ENCODE measurements at places on chromosomes 3 and 15.
A peak's percentile ranks its signal among the peaks of the same experiment; 100 is the strongest.

DNA sequence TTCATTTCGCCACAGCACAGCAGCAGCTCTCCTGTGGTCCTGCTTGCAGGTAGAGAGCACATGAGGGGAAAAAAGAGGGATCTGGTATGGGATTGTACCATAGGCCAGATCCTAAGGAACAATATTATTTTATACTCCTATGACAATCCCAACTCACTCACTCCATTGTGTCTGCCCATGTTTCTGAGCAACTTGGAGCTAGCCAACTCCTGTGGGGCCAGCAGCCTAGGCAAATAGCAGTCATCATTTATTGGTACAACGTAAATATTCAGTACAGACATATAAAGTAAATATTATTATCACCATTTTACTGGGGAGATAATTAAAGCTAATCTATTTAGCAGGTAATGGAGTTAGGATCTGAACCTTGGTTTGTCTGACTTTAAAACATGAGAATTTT is 148.4 kb downstream of the MECOM start:
- no peak for DNase-seq

DNA sequence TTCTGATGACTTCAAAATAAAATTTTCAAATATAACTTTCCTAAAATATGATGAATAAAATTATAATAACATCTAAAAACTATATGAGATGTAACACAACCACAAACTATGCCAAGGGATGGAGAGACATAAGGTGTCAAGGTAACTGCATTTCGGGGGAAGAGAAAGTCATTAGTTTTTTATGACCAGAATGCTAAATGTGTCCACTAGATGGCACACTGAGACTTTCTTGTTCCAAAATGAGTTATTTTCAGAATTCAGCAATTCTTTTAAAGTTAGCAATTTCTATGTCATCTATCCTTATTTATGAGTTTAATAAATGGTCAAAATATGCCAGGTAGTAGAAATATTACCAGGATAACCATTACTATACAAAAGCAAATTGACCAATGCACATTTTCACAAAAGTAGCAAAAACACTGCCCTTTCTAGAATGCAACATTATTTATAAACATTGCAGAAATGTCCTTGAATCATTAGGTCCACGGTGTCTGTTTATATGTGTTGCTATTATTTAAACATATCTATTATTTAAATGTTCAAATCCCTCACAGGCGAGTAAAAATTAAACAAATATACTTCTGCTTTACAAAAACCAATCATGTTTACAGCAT is 374.2 kb downstream of the PLCL2 start:
- peak; percentile 46 for DNase-seq

GRCh38 chr15:90460142-90460824 is 69.4 kb upstream of the CRTC3 start:
- DNase-seq, result no peak

DNA sequence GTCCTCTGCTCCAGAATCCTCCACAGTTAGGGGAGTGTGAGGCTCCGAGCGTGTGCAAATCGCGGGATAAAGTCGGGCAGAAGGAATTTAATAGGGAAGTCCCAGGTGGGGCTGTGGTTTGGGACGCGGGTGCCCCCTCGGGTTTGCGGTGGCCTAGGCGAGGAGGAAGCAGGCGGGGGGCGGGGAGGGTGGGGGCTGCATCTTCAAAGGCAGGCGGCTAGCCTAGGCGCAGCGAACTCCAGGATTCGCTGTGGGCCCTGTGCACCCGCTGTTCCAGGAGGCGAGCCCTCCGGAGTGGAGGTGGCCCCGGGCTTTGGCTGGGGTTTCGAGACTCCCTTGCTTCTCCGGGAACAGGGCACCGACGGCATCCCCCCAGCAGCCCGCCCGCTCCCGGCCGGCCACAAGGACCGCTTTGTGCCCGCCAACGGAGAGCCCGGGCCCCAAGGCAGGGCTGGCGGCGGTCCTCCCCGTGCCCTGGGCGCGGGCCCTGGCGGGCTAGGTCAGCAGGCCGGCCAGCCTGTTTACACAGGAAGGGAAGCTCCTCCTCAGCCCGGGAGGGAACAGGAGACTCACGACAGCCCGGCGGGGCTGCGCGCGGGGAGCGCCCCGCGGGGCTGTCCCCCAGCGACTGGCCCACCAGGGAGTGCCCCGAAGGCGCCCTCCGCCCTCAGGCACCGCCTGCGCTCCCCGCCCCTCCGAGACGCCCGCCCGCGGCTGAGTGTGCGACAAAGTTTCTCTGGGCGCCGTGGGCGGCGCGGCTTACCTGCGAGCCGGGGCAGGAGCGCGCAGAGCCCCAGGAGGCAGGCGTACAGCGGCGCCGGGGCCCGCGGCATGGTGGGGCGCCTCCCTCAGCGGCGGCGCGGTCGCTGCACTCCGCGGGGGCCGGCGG is 753 bp downstream of the ITGB5 start:
- no peak for DNase-seq

DNA sequence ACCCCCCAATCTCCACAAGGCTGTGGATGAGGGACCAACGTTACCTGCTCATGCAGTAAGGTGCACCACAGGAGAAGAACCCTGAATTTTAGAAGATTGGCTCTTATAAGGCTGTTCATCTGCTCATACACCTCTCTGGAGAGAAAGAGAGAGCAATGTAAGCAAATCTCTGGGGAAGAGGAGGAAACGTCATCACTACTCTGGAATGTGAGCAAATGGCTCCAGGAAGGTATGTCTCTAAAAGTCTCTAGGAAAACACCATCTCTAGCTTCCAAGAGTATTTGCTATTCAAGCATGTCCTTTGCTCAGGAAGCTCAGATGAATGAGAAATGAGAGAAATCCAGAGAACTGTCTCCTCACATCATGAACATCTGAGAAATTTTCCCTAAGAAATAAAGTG is 235.4 kb downstream of the TBL1XR1 start:
- DNase-seq, result no peak

DNA sequence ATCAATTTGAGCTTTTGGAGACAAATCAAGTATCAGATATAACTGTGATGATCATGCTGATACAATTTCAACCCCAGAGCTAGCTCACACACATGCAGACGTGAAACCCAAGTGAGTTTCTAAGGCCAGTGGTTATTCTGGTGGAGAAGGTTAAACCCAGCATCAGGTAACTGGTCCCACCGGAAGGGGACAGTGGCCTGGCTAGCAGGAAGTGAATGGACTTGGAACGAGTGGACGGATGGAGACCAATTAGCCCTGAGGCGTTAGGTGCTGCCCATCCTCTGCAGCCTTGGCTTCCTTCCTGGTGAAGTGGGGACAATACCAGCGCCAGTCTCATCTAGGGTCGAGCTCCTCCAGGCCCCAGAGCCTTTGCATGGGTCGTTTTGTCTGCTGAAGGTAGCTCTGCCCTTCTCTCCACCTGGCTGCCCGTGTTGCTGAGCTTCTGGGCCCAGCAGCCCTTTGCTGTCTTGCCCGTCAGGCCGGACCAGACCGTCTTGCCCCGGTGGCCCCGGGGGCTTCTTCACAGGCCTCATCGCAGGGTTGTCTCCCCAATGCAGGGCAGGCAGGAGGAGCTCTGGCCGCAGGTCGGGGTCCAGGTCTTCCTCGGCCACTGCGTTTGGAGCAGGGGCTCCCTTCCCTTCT is 915 bp upstream of the KCTD6 start:
- DNase-seq, result no peak

GRCh38 chr15:67100801-67101581 is 35.6 kb downstream of the SMAD3 start:
- peak; percentile 58 for DNase-seq

DNA sequence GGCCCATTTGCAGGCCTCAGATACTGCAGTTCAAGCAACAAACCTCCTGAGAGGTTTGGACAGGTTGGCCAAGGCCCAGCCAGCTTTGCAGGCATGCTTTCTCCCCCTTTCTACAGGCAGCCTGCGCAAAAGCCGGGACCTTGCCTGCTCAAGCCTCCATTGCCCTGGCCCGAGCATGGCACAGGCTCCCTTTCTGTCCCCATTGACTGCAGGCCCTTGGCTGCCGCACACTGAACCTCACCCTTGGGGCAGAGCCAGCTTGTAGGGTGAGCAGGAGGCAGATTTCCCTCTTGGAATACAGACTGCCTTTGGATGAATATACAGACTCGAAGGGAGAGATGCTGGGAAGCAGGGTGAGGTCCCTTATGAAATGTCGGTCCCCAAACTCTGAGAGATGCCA is 461.7 kb upstream of the PROK2 start:
- no peak for DNase-seq

GRCh38 chr3:10331320-10331719 is 10.4 kb upstream of the SEC13 start:
- no peak for DNase-seq

DNA sequence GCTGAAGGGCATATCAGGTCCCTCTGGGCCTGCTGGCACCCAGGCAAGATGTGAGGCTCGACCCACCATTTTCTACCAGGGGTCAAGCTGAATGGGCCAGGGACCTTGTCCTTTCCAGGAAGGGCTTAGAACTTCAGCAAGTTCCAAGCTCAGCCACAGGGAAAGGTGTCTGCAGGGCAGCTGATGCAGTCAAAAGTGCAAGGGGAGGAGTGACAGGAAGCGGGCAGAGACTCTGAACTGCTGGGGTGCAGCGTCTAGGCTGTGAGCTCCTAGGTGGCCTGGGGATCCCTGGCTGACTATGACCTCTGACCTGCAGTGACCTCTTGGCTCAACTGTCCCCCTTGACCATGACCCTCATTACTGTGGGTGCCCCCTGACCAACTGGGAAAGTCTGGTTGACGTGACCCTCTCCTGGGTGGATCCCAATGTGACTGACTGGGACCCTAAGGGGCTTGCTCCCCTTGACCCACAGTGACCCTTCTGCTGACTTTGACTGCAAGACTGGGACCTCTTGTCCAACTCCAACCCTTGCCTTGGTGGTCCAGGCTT is 14.4 kb upstream of the SEC13 start:
- peak; percentile 56 for DNase-seq

- no peak for DNase-seq
These were observed 6.0 kb downstream of the TIPARP start for GRCh38 chr3:156680243-156680914.

- peak; percentile 69 for DNase-seq
These were observed 4.4 kb upstream of the SYNM start for GRCh38 chr15:99100245-99101173.

GRCh38 chr15:25407950-25408349 is 30.9 kb downstream of the UBE3A start:
- DNase-seq, result no peak

GRCh38 chr3:117600112-117600511 is 890.5 kb downstream of the TUSC7 start:
- DNase-seq, result no peak

DNA sequence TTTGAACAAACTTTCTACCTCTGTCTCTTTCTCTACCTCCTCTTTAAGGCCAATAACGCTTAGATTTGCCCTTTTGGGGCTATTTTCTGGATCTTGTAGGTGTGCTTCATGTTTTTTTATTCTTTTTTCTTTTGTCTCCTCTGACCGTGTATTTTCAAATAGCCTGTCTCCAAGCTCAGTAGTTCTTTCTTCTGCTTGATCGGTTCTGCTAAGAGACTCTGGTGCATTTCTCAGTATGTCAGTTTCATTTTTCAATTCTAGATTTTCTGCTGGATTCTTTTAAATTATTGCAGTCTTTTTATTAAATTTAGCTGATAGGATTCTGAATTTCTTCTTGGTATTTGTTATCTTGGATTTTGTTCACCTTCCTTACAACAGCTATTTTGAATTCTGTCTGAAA is 148.7 kb downstream of the RSRC1 start:
- no peak for DNase-seq

GRCh38 chr3:72982609-72983366 is 13.8 kb upstream of the PPP4R2 start:
- no peak for DNase-seq

DNA sequence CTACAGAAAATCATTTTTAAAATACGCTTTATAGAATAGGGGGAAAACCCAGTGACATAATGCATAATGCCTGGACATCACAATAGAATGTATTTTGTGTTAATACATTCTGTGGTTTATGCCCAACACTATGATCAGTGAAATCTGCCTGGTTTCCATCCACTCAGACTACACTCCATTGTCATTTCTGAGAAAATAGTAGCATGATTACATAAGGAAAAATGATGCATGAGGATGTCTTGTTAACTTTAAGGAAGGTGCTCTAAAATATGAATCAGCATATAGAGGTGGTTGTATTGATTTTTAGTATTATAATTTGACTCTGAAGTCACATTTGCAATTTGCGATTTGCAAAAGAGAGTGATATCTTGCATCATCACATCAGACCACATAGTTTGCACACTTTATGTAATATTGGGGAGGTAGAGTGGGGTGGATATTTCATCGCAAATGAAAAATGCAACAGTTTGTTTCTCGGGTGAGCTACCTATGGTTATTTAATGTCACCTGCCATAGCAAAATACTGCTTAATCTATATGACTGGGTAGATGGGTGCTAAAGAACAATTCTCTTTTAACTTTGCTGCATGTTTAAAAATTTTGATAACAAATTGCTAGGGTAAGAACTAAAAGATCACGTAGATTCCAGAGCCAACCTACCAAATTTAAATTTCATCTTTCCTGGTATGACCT is 403.9 kb downstream of the IL5RA start:
- no peak for DNase-seq

- DNase-seq, result no peak
These were observed 236.7 kb upstream of the WNT5A start for GRCh38 chr3:55723653-55724406.

DNA sequence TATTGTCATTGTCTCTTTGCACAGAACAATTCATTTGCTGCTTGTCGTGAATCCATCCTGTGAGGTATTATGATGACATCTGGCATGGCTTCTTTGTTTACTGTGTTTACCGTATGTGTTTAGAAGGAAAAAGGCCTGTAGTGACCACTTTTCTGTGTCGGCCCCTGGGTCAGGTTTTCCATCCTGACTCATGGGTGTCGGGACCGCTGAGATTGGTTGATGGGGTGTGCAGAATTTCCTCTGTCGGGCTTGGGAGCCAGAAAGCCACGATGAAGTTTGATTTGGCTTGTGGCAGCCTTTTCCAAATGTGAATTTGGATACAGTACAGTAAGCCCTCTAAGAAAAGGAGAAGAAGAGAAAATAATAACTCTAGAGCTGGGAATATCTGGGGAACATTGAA is 113.5 kb downstream of the FNDC3B start:
- no peak for DNase-seq

DNA sequence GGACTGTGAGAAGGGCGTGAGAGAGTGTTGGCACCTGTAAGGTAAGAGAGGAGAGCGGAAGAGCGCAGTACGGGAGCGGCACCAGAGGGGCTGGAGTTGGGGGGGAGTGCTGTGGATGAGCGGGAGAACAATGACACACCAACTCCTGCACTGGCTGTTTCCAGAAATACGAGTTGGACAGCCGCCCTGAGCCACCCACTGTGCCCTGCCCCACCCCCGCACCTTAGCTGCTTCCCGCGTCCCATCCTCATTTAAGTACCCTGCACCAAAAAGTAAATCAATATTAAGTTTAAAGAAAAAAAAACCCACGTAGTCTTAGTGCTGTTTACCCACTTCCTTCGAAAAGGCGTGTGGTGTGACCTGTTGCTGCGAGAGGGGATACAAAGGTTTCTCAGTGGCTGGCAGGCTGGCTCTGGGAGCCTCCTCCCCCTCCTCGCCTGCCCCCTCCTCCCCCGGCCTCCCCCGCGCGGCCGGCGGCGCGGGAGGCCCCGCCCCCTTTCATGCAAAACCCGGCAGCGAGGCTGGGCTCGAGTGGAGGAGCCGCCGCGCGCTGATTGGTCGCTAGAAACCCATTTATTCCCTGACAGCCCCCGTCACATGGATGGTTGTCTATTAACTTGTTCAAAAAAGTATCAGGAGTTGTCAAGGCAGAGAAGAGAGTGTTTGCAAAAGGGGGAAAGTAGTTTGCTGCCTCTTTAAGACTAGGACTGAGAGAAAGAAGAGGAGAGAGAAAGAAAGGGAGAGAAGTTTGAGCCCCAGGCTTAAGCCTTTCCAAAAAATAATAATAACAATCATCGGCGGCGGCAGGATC is at the start of gene SOX2:
Gene SOX2, plus strand, starts transcription at position 601 of the 811 bp plus-strand sequence. CDS start 436 bp downstream, outside the sequence.
- peak; percentile 32 for DNase-seq
